ENCODE measurements at places on chromosomes 4 and X. TPM values are rescaled to one million over a fixed set of nuclear protein-coding genes. Genes with fewer than 3 reads are reported as not detected.

The CT45A5 gene
- 0.46 TPM for total RNA-seq

The KLHL13 gene
- 209 TPM for total RNA-seq

The SMIM43 gene
- 8.5 TPM for total RNA-seq

The PLAC8 gene
- 2.1 TPM for total RNA-seq

The DMD gene
- 90.2 TPM for total RNA-seq
